ENCODE measurements at places on chromosomes 5 and 9. TPM values are rescaled to one million over a fixed set of nuclear protein-coding genes. Genes with fewer than 3 reads are reported as not detected.
A peak's percentile ranks its signal among the peaks of the same experiment; 100 is the strongest.

Gene ZBED3
- 13.4 TPM for total RNA-seq

DNA sequence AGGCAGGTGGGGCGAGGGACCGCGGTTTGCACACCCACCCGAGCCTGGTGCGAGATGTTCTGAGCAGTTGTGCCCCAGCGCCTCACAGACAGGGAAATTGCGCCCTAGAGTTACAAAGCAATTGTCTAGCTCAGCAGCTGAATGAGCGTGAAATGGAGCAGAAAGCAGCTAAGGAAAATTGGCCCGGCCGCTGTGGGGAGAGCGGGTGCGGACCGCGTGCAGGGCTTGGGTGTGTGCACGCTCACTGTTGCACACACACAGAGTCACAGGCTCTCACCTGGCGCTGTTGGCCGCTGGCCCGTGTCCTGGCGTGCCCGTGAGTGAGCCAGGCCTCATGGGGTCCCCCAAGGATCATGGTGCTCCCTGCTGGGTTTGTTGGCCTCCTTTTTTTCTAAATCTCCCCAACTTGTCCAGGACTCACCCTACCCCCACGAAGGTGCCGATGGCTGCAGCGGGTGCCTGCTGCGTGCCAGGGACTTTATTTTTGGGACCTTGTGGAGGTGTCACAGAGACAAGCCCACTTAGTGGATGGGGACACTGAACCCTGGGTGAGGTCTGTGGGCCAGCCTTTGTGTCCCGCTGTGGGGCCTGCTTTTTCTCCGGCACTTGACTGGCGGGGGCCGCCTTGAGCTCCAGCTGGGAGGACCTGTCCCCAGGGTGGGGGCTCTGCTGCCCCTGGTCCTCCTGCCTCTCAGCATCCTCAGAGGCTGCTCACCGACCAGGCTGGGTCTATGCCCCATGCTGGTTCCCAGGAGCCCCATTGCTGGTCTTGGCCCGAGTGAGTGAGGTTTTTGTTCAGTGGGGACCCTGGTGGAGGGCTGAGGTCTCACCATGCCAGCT, 5.2 kb downstream of the RXRA start:
- H3K27ac ChIP-seq, result no peak overlapping the region
- peaks cover 90% of the 10 kb centered on the region for H3K4me1 ChIP-seq
- no peaks in the 10 kb centered on the region for H3K36me3 ChIP-seq
- H3K27me3 ChIP-seq, result no peaks in the 10 kb centered on the region
- no peak for DNase-seq
- H3K4me3 ChIP-seq, result no peak overlapping the region

DNA sequence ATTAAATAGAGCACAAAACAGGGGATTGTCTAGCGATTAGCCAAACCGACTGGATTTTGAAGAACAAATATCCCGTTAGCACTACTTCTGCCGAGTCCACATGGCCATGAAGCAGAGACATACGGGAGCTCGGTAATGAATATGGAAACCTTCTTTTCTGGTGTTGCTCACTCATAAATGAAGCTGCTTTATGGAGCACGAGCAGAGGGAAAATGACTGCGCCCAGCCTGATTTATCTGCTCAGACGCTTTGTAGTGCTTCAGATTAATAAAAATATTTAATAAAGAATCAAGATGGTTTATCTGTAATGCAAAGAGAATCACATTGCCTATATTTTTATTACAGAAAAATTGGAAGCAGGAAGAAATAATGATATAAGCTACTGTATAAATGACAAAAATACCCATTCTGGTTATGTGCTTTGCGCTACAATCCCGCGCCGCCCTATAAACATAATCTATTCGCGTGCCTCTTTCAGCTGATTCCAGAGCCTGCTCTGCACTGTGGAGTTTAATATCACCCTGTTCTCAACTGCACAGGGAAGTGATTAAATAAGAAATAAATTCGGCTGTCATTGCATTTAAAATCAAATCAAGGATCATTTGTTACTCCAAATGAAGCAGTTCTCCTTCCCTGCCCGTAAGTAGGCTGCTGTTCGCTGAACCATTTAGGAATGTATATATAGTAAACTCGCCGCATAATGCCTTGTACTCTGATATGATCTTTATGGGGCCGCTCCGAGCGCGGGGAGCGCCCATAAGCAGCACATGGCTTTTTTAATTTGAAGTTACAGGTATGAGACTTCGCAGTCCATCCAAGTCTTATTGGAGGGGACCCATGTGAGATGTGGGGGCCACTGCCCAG, 22.3 kb upstream of the UBAC1 start:
- no peaks in the 10 kb centered on the region for H3K36me3 ChIP-seq
- no peak overlapping the region for H3K4me3 ChIP-seq
- H3K27me3 ChIP-seq, result peaks cover 14% of the 10 kb centered on the region
- peaks cover 17% of the 10 kb centered on the region for H3K4me1 ChIP-seq

DNA sequence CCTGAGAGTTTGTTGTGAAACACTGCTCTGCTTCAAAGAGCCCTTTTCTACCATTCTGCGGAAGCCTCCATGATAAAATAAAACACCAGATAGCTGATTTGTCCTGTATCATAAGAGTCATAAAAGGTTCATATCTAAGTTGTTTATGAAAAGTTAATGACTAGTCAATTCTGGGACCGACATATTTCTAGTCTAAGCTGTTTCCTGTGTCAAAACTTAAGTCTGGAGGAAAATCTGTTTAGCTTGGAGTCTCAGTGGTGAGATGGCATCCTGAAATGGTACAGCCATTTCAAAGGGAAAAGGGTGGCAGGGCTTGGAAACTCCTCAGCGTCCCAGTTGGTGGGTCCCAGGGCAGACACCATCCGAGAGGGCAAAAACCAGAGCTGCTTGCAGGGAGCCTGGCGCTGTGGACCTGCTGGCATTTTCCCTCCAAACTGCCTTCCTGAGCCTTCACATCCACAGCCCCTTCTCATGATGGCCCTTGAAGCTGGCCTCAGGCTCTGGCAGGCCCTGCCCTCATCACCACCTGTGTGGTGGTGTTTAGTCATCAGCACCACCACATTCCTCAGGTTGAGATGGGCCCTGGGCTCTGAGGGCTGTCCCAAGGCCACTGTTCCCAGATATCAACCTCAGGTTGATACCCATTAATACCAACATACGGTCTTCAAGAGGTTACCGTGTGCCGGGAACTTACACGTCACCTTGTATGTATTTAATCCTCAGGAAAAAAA, 184.0 kb downstream of the HSPA4 start:
- peaks cover 5% of the 10 kb centered on the region for H3K4me1 ChIP-seq
- no peaks in the 10 kb centered on the region for H3K36me3 ChIP-seq
- H3K27ac ChIP-seq, result no peak overlapping the region
- DNase-seq, result no peak
- H3K27me3 ChIP-seq, result no peaks in the 10 kb centered on the region
- no peak overlapping the region for H3K4me3 ChIP-seq

- peaks cover 15% of the 10 kb centered on the region for H3K27me3 ChIP-seq
- no peak overlapping the region for H3K4me3 ChIP-seq
- H3K4me1 ChIP-seq, result no peaks in the 10 kb centered on the region
- peak; percentile 41 for DNase-seq
- H3K27ac ChIP-seq, result no peak overlapping the region
- no peaks in the 10 kb centered on the region for H3K36me3 ChIP-seq
These were observed 1.6 kb upstream of the LCN8 start for GRCh38 chr9:136759436-136760325.

Gene SHB
- total RNA-seq, result 25.3 TPM

DNA sequence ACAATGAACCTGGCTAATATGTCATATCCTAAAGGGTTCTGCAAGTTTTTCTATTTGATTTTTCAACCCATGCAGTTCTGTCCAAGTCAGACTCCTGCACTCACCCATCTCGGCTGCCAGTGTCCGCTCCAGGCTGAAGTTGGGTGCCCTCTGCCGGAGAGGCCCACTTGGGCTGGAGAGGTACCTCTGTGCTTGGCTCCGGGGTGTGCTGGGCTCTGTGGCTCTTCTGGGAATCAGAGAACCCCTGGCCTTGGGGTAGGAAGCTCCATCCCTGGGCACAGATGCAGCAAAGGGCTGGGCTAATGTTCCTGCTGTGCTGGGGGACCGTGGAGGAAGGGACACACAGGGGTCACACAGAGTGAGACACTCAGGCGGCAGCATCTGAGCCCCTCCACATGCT, 26.2 kb downstream of the ORM2 start:
- H3K4me1 ChIP-seq, result no peaks in the 10 kb centered on the region
- no peaks in the 10 kb centered on the region for H3K27me3 ChIP-seq
